ENCODE measurements at places on chromosomes 2 and 18.

DNA sequence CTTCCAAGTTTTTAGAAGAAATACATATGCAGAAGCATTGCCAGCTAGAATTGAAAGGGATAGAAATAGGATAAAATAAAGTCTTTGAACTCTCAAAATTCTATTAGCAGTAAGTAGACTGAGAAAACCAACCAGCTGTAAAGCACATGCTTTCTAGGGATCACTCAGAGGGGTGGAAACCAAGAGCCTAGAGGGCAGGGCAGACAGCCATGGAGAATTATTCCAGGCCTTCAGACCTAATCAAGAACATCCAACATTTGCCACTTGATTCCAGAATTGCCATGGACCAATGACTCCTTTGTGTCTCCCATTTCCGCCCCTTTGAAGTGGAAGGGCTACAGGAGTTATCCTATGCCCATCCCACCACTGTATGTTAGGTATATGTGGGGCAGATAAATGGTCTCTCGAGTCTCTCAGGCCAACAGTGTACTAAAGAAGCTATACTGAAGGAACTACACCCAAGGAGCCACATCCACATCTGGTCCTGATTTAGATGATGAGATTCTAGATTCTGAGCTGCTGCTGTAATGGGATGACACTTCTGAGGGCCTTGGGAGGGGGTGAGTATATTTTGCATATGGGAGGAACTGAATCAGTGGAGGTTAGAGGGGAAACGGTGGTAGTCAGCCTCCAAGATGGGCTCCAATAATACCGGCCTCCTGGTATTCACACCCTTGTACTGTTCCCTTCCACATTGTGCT, 4.0 kb downstream of the FARSB start:
- no peak for DNase-seq

GRCh38 chr2:204359076-204359475, 186.2 kb upstream of the PARD3B start:
- no peak for DNase-seq

DNA sequence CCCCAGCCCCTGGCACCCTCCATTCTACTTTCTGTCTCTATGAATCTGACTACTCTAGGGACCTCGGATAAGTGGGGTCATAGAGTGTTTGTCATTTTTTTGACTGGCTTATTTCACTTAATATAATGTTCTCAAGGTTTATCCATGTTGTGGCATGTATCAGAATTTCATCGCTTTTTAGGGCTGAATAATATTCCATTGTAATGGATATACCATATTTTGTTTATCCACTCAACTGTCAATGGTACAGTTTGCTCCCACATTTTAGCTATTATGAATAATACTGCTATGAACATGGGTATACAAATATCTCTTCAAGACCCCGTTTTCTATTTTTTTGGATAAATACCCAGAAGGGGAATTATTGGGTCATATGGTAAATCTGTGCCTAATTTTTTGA, 7.4 kb downstream of the TRAF3IP1 start:
- no peak for DNase-seq

- no peak for DNase-seq
These were observed 1.1 kb upstream of the DUSP2 start for GRCh38 chr2:96146153-96146880.

- DNase-seq: no peak
These were observed 27.9 kb downstream of the PSD4 start for GRCh38 chr2:113201496-113202304.
